BJ (cell line): ENCODE measurements at places on chromosomes 2 and 18. TPM values are rescaled to one million over a fixed set of nuclear protein-coding genes. Genes with fewer than 3 reads are reported as not detected.

Gene SCN9A
- polyA plus RNA-seq = 19.4 and 38.8 TPM in 2 replicates

GRCh38 chr2:20643826-20644225, 7.1 kb downstream of the HS1BP3 start:
- DNase-seq = no peak

DNA sequence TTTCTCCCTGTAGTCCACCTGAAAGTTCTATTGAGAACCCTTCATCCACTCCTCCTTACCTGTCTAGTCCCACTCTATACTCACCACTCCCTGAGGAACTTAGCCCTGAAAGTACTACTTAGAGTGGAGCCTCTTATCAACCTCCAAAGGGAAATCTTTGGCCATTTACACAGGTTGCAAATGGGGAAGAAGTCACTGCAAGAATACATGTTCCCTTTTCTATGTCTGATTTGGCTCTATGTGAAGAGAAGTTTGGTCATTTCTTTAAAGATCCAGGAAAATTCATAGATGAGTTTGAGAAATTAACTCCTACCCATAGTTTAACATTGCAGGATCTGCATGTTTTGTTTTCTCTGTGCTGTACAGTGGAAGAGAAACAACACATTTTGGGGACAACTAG, 22.9 kb upstream of the MGAT4A start:
- DNase-seq = no peak

Gene MAP3K19
- polyA plus RNA-seq = not detected in 2 replicates

DNA sequence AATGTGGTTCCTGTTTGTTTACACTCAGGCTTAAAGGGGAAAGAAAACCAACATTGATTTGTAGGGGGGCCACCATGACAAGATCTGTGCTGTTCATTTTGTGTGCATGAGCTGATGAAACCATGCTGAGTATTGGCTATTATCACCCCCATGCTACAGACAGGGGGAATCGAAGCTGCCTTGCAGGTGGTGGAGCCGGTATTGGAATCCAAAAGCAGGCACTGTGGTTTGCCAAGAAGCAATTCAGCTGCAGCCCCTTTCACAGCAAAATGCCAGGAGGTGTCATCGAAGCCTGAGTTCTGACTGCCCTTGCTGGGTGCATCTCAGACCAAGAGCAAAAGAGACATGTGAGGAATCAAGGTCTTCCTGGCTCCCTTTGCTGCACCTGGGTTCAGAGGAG, 221.9 kb downstream of the UXS1 start:
- DNase-seq = no peak

- DNase-seq = no peak
Measured at GRCh38 chr2:215794829-215795546, 218.4 kb downstream of the MREG start.

DNA sequence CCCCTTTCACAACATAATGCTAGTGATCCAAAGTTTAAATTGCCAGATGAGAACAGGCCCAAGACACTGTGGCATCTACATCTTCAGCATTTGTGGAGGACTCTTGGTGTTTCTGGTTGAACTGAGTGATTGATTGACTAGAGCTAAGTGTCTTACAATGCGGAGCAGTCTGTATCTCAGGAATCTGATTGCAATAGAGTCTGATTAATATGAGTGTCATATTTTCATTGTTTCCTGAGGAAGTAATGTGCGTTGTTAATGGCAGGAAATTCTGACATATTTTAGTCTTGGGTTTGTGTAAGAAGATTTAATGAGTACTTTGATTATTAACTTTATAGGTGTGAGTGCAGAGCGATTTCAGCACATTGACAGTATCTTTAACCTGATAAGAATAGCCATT, 82.0 kb upstream of the PROKR1 start:
- no peak for DNase-seq

- DNase-seq = no peak
Measured at GRCh38 chr2:127486247-127487058, 39.8 kb downstream of the IWS1 start.

DNA sequence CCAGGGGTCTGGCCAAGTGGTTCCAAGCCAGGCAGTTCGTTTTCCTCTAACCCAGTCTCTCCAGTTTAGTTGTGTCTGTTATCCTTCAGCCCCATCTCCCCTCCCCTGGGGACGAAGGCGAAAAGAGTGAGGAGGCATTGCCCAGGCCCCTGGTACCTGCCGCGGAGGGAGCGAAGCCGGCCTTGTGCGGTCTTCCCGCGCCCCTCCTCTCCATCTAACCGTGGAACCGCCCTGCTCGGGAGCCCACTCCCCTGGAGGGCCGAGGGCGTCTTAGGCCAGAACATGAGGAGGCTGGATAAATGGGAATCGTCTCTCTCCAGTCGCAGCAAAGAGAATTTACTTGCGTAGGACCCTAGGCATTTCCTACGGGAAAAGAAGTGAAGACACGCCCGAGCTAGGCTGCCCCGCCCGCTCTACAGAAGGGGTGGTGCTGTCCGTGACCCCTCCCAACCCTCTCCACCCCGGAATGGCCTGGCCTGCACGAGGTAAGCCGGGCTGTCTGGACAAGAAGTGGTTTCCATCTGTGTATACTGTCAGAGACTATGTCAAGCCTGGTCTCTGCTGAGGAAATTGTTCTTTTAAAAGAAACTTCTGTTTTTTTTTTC, 156.2 kb downstream of the MIB1 start:
- no peak for DNase-seq

GRCh38 chr2:232350804-232351685, 27.5 kb upstream of the ALPP start:
- DNase-seq = no peak

DNA sequence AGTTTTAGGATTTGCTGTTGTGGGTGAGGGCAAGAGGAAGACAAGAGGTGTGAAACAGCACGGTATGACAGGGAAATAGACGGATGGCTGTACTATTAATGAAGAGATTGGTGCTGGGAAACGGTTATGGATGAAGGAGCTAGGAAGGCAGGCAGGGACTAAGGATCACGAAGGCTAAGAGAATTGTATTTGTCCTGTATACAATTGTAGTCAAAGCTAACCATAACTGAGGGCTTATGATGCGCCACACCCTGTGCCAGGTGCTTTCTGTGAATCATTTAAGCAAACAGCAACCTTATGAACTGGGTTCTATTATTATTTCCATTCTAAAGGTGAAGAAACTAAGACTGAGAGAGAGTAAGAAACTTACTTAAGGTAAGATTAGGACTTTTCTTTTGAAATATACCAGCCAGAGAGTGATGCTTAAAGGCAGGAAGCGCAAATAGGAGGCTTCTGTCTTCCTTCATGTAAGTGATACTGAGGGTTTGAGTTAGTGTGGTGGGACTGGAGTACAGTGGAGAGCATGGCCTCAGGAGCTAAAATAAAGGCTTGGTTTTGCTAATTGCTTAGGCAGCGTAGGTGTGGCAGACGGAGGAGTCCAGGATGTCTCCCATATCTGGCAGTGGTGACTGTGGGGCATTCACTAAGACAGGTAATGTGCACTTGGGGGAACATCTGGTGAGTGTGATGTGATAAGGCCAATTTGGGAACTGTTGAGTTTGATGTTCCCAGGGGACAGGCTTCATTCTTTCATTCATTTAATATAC, 85.8 kb downstream of the PLEKHM3 start:
- DNase-seq = no peak

DNA sequence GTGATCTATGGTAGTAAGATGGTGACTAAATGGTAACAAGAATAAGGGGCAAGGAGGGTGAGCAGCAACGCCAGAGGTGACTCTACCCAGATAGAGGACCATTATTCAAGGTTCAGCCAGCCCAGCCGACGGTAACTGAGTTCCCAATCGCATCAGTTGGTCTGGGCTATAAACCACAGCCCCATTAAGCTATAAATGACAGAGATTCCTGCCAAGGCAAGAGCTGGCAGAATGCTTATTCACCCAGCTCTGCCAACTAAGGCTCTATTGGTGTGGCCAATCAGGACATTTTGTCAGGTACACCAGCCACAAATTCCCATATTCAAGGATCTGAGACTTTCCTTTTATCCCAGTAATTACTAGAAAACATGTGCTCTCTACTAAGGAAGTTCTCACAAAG, 3.6 kb downstream of the CHN1 start:
- DNase-seq = no peak

DNA sequence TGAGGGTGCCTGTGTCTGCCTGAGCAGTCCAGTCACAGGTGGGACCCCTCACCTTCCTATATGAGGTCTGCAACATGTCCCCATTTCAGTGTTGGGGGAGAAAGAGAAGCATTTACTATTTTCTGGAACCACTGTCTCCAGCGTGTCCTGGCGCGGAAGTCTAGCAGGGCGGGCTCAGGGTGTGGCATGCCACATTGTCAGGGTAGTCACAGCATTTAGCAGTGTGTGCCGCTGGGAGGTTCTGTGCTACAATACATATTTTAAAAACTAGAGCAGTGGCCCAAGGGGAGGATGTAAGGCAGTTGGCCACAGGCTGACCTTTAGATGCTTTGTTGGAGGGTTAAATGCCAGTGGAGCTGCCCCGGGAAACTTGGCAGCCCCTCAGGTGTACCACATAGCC, 12.5 kb downstream of the UBE2F start:
- no peak for DNase-seq

GRCh38 chr2:212854771-212855170, 296.6 kb downstream of the IKZF2 start:
- DNase-seq = no peak

DNA sequence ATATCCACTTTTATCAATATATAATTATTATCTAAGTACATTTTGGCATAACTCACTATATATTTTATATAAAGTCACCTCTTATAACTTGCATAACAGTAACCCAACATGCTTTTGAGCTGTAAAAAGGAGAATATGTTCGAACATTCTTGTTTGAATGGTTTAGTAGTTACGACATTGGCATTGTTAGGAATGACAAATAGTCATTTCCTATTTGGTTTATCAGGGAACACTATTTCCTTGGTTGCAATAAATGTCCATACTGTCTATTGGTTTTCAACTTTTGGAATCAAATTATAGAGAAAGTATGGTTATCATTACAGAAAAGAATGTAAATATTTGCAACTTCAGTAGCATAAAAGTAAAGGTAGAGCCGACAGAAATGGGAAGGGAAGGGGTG, 124.1 kb downstream of the PARD3B start:
- DNase-seq = no peak

Gene PLB1
- 0.38 and 0.39 TPM in 2 replicates for polyA plus RNA-seq

Gene ALPG
- not detected in 2 replicates for polyA plus RNA-seq
